Stimulated activated CD8-positive, alpha-beta memory T cell treated with anti-CD3 and anti-CD28 coated beads, Interleukin-15, amount 100 ng/mL, for 4 hours (primary cell): ENCODE measurements at places on chromosomes 5 and 9.

- no peak for DNase-seq
Observed at GRCh38 chr5:16600946-16601345, 15.9 kb downstream of the RETREG1 start.

DNA sequence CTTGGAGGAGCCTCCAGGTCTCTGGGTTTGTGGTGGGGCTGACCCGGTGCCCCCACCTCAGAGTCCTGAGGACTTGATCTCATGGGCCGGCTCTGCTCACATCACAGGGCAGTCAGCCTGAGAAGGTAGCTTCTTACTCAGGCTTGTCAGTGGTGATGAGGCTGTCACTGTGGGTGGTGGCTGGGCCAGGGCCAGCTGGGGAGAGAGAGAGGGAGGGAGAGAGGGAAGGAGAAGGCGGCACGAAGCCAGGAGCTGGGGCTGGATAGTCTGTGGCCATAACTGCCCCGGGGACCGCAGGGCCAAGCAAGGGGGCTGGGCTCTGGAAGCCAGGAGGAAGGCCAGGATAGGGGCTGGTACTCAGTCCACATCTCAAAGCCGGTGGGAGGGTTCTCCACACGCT is 6.5 kb downstream of the NTNG2 start:
- no peak for DNase-seq

GRCh38 chr9:34554211-34555001 is 31.6 kb upstream of the ENHO start:
- no peak for DNase-seq

DNA sequence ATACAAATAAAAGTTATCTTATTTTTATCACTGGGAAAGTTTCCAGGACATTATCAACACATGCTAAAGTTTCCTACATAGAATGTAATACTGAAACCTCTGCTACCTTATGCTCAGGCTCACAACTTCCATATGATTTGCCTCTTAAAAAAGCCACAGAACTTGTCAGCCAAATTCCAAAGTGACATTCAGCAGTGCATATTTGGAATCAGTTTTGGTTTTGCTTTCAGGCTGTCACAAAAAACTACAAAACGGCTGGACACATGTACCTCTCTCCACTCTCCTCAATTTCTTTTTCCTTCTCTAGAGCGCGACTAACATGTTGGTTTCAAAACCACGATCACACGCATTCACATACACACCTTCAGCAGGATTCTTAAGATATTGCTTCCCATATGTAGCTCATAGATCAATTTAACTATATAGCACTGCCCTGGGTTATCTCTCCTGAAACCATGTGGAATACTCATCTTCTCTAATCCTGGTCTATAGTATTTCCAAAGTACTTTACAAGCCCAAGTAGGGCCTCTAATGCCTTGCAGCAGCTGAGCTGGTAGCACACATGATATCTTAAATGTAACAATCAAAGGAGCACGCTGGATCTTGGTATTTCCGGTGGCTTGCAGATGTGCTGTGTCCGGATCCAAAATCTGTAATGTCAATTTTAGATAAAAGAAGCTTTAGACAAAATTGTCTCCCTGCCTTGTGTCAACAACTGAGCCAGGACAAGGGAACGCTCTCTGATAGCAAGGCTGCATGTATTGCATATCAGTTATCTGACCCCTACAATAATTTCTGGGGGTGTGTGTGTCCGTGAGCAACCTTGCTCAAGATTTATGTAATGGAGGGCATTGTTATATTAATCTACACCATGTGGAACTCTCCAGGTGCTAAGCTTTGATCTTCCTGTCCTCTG is 203.2 kb downstream of the DMRT2 start:
- DNase-seq = no peak

DNA sequence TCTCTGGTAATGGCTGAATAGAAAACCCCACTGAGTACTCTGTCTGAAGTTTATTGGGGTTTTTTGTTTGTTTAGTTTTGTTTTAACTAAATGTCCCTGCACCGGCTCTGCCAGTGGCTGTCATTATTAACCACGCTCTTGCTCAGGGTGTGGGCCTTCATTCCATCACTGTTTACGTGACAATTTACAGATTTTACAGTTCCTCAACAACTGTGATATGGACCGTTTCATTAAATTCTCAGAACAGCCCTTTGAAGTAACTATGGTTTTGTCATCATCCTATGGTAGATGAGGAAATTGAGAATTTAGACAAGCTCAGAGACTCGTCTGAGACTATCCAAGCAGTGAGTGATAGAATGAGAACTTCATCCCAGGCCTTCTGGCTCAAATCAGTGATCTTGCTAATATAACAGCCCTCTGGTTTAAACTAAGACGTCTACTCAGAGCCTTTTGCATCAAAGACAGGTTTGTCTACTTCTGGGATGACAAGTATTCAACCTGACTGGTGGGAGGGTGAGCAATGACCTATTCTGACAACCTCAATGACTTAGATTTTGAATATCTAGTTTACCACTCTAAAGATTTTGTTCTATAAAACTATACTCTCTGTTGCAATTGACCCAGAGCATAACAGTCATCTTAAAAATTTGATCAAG is 77.3 kb upstream of the MAP3K1 start:
- DNase-seq = no peak

GRCh38 chr9:33988219-33988890 is 60.3 kb downstream of the UBAP2 start:
- no peak for DNase-seq

GRCh38 chr5:423233-423565 is 19.8 kb upstream of the EXOC3 start:
- no peak for DNase-seq

GRCh38 chr5:9892696-9893095 is 262.5 kb upstream of the TAS2R1 start:
- DNase-seq = no peak

DNA sequence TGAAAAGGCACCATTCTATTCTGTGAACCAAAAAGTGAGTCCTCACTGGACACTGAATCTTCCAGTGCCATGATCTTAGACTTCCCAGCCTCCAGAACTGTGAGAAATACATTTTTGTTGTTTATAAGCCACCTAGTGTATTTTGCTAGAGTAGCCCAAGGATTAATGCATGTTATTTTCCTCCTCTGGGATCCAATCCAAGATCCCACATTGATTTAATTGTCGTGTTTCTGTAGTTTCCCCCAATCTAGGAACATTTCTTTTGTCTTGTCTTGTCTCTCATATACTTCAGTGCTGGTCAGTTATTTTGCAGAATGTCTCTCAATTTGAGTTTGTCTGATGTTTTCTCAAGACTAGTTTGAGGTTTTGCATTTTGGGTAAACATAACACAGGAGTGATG is 36.4 kb downstream of the GDNF start:
- DNase-seq = no peak

DNA sequence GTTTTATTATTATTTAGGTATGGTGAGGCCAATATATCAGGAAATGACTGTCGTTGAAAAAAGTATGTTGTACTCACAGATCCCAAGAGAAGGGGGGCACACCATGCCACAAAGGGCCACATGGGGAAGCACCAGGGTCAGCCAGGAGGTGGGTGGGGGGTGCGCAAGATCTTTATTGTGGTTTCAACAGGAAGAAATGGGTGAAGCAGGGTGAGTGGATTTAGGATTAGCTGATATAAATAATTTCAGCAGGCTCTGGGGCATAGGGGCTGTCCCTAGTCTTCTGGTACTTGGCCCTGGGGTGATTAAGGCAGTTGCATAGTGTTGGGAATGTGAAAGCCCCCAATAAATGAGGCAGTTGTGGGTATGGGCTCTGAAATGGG is 8.6 kb downstream of the PDCD1LG2 start:
- DNase-seq = no peak

GRCh38 chr5:62283861-62284260 is 22.1 kb upstream of the KIF2A start:
- no peak for DNase-seq

DNA sequence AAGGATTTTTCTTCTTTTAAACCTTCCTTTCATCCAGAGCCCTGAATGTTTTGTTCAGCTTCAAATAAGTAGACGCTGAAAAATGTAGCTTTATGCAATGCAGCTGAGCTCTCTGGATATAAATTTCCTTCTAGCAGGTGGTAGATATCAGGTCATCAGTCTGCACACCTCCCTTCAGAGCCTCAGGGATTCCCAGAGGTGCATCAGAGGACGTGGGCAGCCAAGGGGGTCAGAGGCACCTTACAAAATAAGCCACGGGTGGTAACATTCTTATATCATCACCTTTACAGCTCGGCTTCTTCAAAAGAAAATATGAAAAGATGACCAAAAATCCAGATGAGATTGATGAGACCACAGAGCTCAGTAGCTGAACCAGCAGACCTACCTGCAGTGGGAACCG is 19.3 kb downstream of the MOCS2 start:
- no peak for DNase-seq

- no peak for DNase-seq
Observed at GRCh38 chr5:173192561-173192960, 42.4 kb downstream of the NKX2-5 start.

DNA sequence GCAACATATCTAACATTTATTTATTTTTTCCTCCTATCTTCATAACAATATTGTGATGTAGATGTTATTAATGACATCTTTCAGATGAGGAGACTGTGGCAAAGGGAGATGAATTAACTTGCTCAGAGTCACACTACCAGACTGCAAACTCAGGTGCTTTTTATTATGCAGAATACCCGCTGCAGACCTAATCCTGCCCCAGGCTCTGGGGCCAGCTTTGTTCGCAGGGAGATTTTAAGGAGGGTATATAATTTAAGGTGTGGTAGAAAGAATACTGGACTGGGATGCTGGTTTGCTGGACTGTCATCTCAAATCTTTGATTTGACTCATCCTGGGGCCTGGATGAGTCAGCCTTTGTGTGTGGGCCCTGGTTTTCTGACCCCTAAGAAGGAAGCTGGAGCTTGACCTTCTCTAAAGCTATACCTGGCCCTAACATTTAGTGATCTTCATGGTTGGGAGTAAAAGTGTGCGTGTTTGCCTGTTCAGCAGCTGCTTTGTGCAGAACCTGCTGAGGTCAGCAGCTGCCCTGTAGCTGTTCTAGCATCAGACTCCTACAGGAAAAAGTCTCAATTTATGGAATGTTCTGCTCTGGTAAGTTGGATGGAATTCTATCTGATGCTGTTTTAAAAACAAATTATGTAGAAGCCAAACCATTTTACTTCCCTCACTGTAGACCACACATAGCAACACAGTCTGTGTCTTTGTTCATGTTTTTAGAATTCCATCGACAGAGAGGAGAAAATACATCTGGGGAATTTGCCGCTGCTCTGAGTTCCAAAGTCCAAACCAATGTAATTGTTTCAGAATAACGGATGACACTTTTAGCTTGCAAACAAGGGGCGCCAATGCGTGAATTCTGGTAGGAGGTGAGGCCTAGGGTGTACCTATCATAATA is 4.5 kb downstream of the SLC36A1 start:
- no peak for DNase-seq

DNA sequence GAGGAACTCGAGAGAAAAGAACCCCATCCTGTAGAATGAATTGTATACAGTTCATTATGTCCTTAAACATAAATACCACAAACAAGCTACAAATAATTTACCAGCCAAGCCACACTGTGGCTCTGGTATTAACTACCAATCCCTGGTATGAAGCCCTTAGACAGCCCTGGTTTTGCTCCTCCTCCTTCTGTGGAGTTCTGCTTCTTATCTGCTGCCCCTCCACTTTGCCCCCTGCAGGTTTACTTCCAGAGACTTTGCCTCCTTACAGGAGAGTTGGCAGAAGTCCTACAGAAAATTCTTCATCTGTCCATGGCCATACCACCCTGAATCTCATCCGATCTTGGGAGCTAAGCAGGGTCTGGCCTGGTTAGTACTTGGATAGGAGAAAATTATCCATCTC is 219.8 kb downstream of the ACTL7B start:
- DNase-seq = no peak

DNA sequence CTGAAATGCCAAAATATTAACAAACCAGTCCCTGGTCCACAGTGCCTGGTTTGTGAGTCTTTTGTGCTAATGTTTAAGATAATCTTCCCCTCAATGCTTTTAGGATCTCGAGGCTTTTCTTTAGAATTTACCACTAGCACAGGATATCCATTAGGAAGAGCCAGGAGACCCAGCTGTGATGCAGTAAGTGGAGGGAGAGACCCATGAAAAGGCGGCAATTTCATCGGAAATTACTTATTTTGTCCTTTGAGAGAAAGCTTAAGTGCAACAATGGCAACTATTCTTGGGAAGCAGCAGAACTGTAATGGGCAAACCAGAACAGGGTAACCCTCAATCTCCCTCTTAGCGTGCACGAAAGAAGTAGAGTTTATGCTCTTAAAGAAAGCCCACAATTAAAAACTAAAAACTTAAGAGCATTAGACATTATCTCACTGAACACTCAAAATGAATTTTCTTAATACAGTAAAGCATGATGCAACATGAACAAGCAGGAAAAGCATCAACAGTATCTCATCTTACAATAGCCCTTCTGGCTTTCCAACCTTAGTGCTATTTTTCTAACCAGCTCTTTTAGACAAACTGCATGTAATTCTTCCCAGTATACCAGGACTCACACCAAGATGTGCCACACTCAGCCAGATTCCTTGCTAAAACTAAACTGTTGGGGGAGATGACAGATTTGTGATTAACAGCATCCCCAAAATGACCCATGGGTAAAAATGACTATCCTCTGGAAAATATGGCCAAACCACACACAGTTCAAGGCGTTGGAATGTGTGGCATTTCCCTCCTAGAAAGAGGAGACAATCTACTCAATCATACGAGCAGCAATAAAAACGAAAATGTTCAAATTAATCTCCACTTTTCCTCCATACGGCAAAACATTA is 36.4 kb downstream of the PWWP2A start:
- no peak for DNase-seq

DNA sequence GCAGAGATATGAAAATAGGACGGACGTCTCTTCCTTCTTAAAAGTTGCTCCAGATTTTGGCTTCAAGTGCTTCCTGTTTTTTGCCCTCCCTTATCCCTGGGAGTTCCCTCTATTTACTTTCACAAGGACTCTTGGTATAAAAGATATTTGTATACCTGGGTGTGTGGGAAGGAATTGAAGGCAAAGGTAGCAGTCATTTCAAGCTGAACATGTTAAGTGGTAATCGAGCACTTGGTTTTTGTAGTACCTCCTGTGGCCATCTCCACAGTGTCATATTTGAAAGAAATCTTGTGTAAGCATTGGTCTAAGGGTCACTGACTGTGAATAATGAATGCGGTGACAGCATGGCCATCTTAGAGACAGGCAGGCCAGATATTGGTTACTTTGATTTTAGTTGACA is 593.6 kb downstream of the MTRR start:
- DNase-seq = no peak

DNA sequence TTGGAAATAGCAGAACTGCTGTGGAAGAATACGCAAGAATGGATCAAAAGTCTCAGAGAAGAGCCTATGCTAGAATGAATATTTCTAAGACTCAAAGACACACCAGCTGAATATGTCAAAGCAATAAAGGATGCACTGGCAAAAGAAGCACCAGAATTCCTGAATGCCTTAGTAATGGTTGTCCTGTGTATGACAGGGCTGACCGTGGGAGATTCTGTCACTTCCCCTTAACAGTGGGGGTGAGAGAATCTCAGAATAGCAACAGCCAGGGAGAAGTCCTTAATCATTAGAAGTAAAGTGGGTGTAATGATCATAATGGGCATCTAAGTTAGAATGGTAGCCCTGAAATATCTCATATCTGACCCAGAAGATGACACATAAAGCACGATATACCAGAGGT is 14.6 kb upstream of the PRR16 start:
- DNase-seq = no peak
